ENCODE measurements at places on chromosomes 5 and 9. TPM values are rescaled to one million over a fixed set of nuclear protein-coding genes. Genes with fewer than 3 reads are reported as not detected.
A peak's percentile ranks its signal among the peaks of the same experiment; 100 is the strongest.

GRCh38 chr5:75275756-75276155 lies 39.1 kb upstream of the ANKRD31 start:
- H3K4me1 ChIP-seq = peaks cover 7% of the 10 kb centered on the region
- H3K36me3 ChIP-seq = no peaks in the 10 kb centered on the region
- no peaks in the 10 kb centered on the region for H3K27me3 ChIP-seq
- H3K27ac ChIP-seq = no peak overlapping the region

DNA sequence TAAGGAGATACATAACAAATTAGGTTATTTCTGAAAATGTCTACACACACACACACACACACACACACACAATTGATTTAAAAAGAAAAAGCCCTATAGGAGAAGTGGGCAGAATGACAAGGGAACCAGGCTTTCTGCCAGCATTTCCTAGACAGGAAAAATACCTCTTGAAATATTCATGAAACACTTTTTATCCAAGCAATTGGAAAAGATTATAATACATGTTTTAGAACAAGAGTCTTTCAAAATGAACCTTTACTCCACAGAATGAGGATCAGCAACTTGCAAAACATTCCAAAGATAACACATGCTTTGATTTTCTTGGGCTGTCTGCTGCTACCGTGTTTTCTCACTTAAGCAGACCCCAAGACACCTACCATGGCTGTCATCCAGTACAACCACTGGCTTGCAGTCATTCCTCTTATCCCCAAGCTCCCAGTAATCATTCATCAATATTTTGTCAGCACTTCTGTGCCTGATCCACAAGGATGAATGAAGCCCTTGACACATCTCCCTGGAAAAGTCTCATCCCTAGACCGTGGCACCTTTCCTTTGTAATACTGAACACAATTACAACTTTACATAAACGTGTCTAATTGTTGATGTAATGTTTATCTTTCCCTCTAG lies 717.1 kb upstream of the ZNF608 start:
- no peak overlapping the region for H3K4me3 ChIP-seq
- H3K4me1 ChIP-seq = no peaks in the 10 kb centered on the region
- no peaks in the 10 kb centered on the region for H3K36me3 ChIP-seq

- DNase-seq = no peak
- H3K4me1 ChIP-seq = no peaks in the 10 kb centered on the region
- no peaks in the 10 kb centered on the region for H3K27me3 ChIP-seq
- H3K4me3 ChIP-seq = no peak overlapping the region
- H3K27ac ChIP-seq = no peak overlapping the region
Measured at GRCh38 chr9:97479496-97480159, 21.8 kb upstream of the TMOD1 start.

GRCh38 chr5:50501491-50502228 lies 60.6 kb upstream of the EMB start:
- H3K27me3 ChIP-seq = no peaks in the 10 kb centered on the region
- H3K36me3 ChIP-seq = no peaks in the 10 kb centered on the region
- H3K4me1 ChIP-seq = no peaks in the 10 kb centered on the region
- peak; percentile 17 for DNase-seq

- H3K36me3 ChIP-seq = no peaks in the 10 kb centered on the region
- no peaks in the 10 kb centered on the region for H3K4me1 ChIP-seq
- DNase-seq = no peak
- peak overlapping the region; percentile 44 for H3K27ac ChIP-seq
- H3K4me3 ChIP-seq = no peak overlapping the region
Measured at GRCh38 chr9:38234479-38235170, 157.9 kb upstream of the ALDH1B1 start.

DNA sequence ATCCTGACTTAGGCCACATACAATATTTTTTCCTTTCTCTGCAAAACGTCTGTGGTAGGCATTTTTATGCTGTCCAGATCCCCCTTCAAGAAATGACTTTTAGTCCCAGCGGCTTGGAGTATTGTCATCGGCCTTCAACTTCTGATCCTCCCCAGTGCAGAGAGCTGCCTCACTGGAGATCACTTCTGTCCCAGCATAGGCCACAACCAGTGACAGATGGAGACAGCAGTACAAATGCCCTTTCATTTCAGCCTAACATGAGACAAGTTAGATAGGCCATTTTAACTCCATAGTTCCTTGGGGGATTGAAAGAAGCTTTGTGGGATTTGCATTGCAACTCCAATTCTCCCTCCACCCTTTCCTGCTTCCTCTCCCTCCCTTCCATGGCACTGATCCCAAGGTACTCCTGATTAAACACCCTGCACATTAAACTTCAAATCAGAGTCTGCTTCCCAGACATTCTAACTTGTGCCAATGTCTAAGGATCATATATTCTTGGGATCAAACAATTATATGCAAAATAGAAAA lies 3.2 kb upstream of the MAMDC2 start:
- no peak for DNase-seq
- H3K4me3 ChIP-seq = no peak overlapping the region
- no peaks in the 10 kb centered on the region for H3K4me1 ChIP-seq
- no peak overlapping the region for H3K27ac ChIP-seq
- no peaks in the 10 kb centered on the region for H3K36me3 ChIP-seq
- peaks cover 2% of the 10 kb centered on the region for H3K27me3 ChIP-seq

DNA sequence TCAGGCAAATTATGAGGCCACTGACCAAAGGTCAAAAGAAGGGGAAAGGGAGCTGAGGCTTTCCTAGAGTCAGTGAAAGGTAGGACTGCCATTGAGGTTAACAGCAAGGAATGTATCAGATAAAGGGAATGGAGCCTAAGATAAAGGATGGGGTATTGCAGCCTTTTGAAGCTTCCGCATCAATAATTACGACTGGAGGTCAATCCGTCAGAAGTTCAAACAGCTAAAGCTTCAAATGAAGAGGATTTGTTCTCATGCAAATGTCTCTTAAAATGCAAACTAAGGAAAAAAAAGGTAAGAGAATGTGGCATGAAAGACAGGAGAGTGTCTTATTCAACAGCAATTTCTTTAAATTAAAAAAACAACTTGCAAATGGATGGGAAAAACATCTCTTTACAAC lies 341.1 kb upstream of the RGMB start:
- DNase-seq = no peak
- H3K4me3 ChIP-seq = no peak overlapping the region

DNA sequence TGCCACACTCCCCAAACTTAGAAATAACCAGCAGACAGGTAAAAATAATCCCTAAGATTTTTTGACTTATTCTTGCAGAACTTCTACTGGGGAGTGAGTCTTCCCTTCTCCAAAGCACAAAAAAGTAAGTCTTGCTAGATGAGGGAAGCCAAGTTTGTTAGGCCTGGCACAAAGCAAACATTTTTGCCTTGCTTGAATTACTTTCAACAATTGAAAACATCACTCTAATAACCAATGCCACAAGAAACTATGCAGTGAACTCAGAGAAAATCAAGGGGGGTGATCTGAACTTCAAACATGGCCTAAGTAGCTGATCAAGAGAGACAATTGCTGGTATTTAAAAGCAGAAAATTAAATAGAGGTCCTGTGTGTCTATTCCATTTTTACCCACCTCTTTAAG lies 123.6 kb upstream of the SLC1A3 start:
- no peaks in the 10 kb centered on the region for H3K36me3 ChIP-seq
- no peak overlapping the region for H3K4me3 ChIP-seq

DNA sequence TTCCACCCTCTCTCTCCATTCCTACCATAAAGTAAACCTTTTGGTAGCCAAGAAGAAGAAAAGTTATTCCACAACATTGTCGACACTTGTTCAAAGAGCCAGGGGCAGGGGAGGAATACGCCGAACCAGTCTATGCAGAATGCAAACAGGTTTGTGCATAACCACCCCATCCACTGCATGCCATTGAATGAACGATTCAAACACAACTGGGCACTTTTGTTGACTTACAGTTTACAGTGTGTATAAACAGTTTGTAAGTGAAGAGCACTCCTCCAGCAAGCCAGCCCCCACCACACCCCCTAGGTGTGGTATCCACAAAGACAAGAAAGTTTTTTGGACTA lies 6.8 kb upstream of the S1PR3 start:
- H3K36me3 ChIP-seq = no peaks in the 10 kb centered on the region
- no peak for DNase-seq
- no peak overlapping the region for H3K27ac ChIP-seq
- no peak overlapping the region for H3K4me3 ChIP-seq
- no peaks in the 10 kb centered on the region for H3K27me3 ChIP-seq

DNA sequence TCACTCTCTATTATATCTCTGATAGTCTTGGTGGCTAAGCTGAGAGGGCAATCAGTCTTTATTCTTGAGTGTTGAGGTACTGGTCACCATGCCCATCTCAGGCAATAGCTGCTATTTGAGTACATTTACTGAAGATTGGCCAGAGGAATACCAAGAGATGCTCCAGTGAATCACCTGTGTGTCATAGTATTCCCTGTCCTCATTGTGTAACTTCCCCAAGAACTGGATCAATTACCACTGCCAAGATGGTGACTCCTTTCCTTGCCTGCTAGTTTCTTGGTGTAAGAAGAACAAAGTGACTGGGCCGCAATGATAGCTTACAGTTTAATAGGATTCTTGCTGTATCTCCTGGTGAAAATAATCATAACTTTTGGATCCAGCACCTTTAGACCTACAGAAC lies 418.7 kb upstream of the KIF2A start:
- H3K27me3 ChIP-seq = no peaks in the 10 kb centered on the region
- H3K27ac ChIP-seq = no peak overlapping the region
- no peak overlapping the region for H3K4me3 ChIP-seq
- no peak for DNase-seq
- H3K36me3 ChIP-seq = no peaks in the 10 kb centered on the region

GRCh38 chr5:117188211-117188610 lies 613.6 kb upstream of the SEMA6A start:
- H3K4me1 ChIP-seq = no peaks in the 10 kb centered on the region
- H3K36me3 ChIP-seq = no peaks in the 10 kb centered on the region
- DNase-seq = no peak
- H3K27me3 ChIP-seq = no peaks in the 10 kb centered on the region
- H3K27ac ChIP-seq = no peak overlapping the region

DNA sequence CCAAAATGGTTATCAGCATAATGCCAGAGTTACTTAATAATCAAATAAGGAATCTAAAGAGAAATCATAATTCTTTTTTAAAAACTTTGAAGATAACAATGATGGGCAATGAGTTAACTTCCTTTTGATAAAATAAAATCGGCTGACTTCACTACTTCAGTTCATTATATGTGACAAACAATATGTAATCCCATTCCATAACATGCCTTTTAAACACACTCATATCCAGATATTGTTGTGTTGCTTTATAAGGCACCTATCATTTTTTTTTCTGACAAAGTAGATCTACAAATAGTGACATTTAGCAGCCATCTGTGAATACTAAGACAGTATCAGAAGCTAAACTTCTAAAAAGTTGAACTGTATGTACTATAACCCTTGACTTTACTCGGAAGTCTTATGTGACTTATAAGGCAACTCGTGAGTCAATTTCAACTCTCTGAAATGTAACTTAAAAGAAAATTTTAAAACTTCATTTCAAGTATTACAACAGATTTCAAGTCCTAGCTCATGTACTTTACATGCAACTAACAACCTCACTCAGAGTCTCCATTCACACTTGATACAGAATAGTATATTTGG lies 7.5 kb downstream of the ADAMTS6 start:
- H3K27me3 ChIP-seq = no peaks in the 10 kb centered on the region
- H3K36me3 ChIP-seq = no peaks in the 10 kb centered on the region
- no peak overlapping the region for H3K4me3 ChIP-seq
- DNase-seq = no peak
- no peaks in the 10 kb centered on the region for H3K4me1 ChIP-seq
- no peak overlapping the region for H3K27ac ChIP-seq

DNA sequence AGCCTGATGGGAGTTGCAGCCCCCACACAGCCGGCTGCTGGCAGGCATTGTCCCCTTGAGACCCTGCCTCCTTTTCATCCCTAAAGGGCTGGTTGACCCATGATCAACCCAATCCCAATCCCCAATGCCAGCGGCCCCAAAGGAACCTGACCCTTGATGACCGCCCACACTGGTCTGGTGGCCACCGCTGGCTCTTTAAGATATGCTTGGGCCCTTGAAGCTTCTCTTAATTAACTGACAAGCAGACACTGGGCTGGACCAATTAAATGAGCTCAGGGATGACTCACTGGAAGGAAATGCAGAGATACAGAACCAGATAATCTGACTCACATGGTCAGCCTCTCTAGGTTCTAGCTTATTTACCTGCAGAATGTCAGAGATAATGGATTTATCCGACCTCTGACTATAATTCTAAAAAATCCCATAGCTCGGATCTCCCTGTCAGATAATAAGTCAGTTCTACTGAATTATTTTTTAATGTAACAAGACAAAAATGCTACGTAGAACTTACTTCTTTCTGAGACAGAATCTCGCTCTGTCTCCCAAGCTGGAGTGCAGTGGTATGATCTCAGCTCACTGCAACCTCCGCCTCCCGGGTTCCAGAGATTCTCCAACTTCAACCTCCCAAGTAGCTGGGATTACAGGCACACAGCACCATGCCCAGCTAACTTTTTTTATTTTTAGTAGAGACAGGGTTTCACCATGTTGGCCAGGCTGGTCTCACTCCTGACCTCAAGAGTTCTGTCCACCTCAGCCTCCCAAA lies 11.1 kb upstream of the MLANA start:
- H3K27me3 ChIP-seq = no peaks in the 10 kb centered on the region
- H3K27ac ChIP-seq = no peak overlapping the region
- no peak for DNase-seq
- no peaks in the 10 kb centered on the region for H3K4me1 ChIP-seq
- H3K36me3 ChIP-seq = no peaks in the 10 kb centered on the region

DNA sequence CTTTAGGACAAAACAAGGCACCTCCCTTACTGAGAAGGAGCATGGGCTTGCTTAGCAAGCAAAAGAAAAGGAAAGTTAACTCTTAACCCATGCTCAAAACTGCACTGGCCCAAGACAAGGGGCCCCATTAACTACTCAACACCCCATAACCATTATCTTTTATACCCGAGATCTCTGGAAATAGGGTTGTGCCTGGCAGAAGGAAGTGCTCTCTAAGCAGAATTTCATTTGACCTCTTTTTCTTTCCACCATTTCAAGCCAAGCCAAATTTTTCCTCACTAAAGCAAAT lies 167.2 kb downstream of the RASEF start:
- DNase-seq = no peak
- no peaks in the 10 kb centered on the region for H3K36me3 ChIP-seq
- no peak overlapping the region for H3K4me3 ChIP-seq
- no peaks in the 10 kb centered on the region for H3K27me3 ChIP-seq

- peak; percentile 11 for DNase-seq
- H3K4me1 ChIP-seq = peaks cover 2% of the 10 kb centered on the region
- H3K27me3 ChIP-seq = no peaks in the 10 kb centered on the region
- H3K36me3 ChIP-seq = peaks cover 2% of the 10 kb centered on the region
Measured at GRCh38 chr5:32445831-32446614, 1.5 kb upstream of the ZFR start.

DNA sequence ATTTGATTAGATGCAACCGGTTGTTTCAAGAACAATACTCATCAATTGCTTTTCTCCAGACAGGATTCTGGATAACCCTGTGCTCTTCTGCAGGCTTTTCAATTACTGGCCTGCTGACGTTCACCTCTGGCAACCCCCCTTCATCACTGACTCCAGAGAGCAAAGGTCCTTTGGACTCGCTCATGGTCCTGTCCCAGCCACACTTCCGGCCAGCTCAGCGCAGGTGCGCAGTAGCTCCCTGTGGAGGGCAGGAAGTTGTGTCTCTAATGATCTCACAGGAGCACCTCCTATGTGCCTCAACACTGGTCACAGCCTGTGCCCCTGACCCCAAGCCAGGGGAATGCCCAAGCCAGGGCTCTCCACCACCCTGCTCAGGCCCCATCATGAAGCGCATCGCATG lies 44.0 kb downstream of the OLFM1 start:
- no peak overlapping the region for H3K27ac ChIP-seq
- H3K4me3 ChIP-seq = no peak overlapping the region

Gene WNK2
- 13.8 TPM for polyA plus RNA-seq

Gene TYRP1
- 2.5 TPM for polyA plus RNA-seq

Gene FUT7
- polyA plus RNA-seq = not detected

Gene SPATA31C1
- polyA plus RNA-seq = not detected

Gene SERF1A
- 15.1 TPM for polyA plus RNA-seq

Gene NUTM2F
- polyA plus RNA-seq = not detected
